ENCODE measurements at places on chromosomes 12 and 14.

- peak; percentile 96 for DNase-seq
Measured at GRCh38 chr14:22837750-22838538, 1.6 kb downstream of the MMP14 start.

- no peak for DNase-seq
Measured at GRCh38 chr12:116595186-116595585, 36.0 kb downstream of the MAP1LC3B2 start.

- DNase-seq = peak; percentile 97
Measured at GRCh38 chr14:103624860-103625259, 4.2 kb upstream of the KLC1 start.

- DNase-seq = no peak
Measured at GRCh38 chr12:26465419-26466097, 270.2 kb downstream of the SSPN start.

DNA sequence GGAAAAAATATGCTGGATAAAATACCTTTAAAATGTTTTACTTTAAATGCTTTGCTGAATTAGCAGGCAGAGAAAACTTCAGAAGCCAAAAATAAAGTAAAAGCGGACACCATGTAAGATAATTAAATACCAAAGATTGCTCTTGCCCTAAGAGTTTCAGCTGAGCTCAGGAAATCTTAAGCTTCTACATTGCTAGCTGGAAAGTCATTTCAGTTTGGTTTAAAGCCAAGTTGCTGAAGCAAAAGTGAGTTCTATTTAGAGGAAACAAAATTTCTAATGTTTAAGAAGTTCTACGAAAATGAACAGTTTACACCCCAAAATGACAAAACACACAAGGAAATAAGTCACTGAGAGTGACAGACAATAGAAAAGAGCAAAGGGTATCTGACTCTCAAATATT is 310.0 kb downstream of the ADAMTS20 start:
- DNase-seq = no peak

GRCh38 chr12:34599530-34600513 is 577.5 kb downstream of the ALG10 start:
- DNase-seq = peak; percentile 54

DNA sequence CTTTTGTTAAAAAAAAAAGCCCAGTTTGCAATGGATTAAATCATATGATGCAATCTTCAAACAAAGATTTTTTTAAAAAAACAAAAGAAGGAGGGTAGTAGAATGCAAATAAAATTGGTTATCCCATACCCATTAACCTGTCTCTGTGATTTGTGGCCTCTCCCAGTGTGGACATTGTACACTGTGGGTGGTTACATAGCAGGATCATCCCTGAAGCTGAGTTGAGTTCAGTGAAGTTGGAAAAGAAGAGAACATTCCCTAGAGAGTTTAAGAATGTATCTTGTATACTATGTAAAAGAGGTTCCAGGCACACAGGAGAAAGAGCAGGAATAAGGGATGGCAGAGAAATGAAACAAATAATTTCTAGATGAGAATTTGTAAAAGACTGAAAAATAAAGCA is 142.4 kb upstream of the SLC16A7 start:
- no peak for DNase-seq

DNA sequence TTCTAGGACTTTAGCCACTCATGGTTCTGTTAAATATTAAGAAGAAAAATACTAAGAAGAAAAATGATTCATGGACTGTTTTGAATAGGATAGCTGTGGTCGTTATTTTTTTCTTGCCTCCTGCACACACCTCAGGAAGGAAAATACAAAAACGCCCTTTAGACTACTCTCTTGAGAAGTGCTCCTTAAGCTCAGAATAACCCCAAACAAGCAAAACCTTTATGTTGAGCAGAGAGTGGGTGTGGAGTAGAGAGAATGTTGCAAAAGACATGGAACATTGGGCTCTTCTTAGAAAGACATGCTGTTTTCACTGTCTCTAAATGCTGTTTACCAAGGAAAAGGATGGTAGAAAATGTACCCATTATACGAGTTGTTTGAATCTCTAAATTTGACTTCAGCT is 140.3 kb downstream of the LMNTD1 start:
- no peak for DNase-seq

- no peak for DNase-seq
Measured at GRCh38 chr12:79420146-79420618, 270.6 kb downstream of the PAWR start.

DNA sequence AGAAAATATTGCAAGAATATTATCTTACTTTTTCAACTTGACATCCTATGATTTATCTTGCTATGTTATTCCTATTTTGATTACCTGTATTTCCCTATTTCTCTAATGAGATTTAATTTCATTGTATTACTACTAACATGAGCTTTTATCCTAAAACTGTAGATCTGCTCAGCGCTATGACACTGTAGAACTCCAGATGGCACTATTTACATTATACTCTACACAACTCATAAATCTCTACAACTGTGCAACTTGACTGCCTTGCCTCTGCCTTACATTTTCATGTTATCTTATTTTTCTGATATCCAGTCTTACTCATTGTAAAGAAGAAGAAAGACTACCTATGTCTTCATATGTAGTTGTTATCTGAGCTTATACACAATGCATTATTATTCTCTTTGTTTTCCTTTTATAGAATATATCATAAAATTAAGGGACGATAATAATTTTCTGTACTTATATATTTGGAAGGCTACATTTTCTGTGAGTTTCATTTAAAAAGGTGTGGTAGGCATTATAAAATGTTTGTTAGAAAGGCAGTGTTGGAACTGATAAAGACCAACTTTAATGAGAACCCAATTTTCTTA is 24.1 kb downstream of the NUP37 start:
- no peak for DNase-seq

- DNase-seq = no peak
Measured at GRCh38 chr14:90379106-90379505, 17.7 kb upstream of the CALM1 start.

GRCh38 chr12:62258941-62259630 is 1.1 kb upstream of the USP15 start:
- no peak for DNase-seq

DNA sequence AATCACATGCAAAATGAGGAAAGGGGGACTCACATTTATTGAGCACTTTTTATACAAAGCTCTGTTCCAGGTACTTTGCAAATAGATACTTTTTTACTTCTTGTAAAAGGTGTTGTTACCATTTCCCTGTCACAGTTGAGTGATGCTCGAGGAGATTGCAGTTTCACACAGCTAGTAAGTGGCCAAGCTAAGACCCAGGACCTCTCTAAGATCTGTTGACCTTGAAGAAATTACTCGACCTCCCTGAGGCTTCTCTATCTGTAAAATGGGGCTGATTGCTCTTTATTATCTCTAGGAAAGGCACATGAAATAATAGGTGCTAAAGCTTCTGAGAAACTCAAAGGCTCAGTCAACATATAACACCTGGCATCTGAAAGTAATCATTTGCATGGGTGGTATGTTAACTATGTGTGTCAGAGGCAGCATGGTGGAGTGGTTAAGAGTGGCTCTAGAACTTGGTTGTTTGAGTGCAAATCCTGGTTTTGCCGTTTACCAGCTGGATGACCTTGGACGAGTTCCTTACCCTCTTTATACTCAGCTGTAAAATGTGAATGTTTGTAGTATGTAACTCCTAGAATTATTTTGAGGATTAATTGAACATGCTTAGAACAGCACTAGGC is 41.5 kb downstream of the IFT81 start:
- DNase-seq = no peak

DNA sequence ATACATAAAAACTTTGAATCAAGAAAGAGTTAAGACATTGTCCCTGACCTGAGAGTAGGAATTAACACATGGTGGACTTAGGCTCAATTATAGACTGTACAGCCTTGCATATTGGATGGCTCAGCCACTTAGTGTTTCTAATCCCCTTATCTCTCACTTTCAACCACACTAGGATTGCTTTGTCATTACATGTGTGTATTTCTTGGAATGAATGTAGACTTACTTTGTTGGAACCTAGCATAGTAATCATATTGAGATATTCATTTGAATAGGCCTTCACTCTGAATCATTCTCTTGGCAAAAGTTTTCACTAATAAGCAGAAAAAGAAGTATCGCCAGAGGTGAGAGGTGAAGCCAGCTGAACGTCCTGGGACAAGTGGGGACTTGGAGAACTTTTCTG is 1973.9 kb upstream of the FLRT2 start:
- DNase-seq = no peak

GRCh38 chr14:76574416-76575095 is 186.7 kb upstream of the VASH1 start:
- DNase-seq = no peak

- DNase-seq = no peak
Measured at GRCh38 chr14:26021759-26022158, 576.1 kb downstream of the NOVA1 start.

GRCh38 chr12:79327465-79327864 is 363.3 kb downstream of the PAWR start:
- no peak for DNase-seq

DNA sequence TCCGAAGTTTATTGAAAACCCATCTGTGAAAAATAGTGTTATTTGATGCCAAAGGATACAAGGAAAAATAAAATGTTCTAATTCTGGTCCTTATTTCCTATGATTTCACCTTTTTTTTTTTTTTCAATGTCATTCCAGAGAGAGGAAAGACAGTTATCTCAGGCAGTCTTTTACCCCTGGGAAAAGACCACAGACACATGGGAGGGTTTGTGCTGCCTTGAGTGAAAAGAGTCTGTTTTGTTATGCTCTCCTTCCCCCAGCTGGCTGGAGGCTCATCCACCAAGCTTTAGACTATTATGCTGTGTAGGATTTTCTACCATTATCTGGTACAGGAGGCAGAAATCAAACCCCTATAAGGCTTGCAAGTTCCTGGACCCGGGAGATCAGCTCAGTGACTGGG is 151.8 kb downstream of the CRADD start:
- DNase-seq = no peak

GRCh38 chr12:130369816-130370215 is 32.1 kb downstream of the PIWIL1 start:
- DNase-seq = no peak

DNA sequence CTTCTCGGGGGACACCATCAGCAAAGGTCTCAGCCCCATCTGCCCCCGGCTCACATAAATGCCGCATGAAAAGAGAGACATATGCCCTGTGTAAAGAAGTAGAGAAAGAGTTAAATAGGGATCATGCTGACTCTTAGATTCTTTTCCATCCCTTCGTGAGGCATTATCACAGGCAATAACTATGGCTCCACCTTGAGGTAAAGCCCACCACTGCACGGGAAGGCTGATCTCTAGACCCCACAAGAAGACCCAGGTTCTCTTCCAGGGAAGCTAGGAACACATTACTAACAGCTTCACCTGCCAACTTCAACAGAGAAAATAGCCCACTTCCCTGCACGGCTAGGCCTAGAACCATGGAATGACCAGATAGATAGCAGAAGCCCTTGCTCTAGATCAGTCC is 14.1 kb upstream of the NOP2 start:
- DNase-seq = no peak

DNA sequence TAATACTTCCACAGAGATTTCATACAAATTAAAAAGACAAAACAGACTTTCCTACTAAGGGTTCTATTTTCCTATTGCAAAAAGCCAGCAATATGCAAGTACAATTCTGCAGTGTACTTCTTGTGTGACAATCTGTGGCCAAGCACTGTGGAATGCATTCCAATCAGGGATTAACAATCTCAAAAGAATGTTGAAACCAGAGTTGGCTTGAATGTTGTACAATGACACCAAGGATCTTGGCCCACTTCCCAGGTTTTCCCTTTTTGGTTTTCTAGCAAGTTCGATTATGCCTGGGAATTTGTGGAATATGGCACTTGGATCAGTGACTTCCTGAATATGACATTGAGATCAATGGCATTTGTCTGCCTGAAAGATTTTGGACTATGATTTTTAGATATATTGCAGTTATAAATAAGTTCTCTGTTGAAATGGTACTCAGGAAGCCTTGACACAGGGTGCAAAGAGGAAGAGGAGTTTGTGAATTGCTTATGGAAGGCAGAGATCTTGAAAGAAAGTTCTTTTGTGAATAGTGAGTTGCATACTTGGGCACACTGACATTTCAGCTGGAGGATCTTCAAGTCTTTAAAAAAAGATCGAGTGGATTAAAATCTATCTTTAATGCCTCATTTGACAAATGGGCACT is 81.4 kb upstream of the FERMT2 start:
- DNase-seq = no peak

GRCh38 chr12:116619246-116619645 is 60.1 kb downstream of the MAP1LC3B2 start:
- DNase-seq = no peak

GRCh38 chr12:77229640-77230442 is 164.5 kb upstream of the E2F7 start:
- DNase-seq = no peak

- DNase-seq = no peak
Measured at GRCh38 chr14:53027041-53027440, 76.2 kb upstream of the FERMT2 start.

- no peak for DNase-seq
Measured at GRCh38 chr14:58488550-58488949, 61.0 kb downstream of the KIAA0586 start.

DNA sequence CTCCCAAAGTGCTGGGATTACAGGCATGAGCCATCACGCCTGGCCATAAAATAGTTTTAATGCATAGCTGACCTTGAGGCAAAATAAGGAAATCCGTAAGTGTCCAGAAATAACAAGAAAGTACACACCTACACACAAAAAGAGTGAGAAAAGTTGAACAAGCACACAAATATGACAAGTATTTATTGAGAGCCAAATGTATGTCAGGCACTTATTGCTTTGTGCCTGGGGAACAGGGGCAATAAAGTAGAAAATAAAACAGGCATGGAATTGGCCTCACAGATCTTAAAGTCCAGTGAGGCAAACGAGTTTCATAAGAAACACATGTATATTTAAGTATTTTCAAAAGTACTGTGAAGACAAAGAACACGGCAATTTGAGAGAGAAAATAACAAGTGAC is 103.7 kb downstream of the ERGIC2 start:
- no peak for DNase-seq

DNA sequence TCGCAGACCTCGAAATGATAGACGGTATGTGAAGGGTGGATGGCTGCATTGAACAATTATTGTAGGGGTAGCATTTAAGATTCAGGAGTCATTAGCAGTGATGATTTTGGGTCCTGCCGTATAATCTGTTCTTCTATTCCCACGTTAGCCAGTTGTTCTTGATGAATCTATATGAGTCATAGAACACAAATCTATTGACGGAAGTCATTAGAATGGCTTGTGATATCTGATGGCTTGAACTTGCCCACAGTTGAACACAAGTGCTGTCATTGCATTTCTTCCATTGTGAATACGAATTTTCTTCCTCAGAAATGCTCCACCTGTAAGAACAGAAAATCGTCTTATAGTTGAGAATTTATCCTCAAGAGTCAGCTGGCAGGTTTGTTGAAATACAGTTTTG is 1.9 kb downstream of the SRSF5 start:
- no peak for DNase-seq

GRCh38 chr14:52238682-52239081 is 28.8 kb upstream of the PTGDR start:
- no peak for DNase-seq

GRCh38 chr12:68665016-68665569 is 21.7 kb upstream of the NUP107 start:
- DNase-seq = no peak

Measured in lower leg skin (tissue), 4 donors.